ENCODE measurements at places on chromosomes 12 and 14. TPM values are rescaled to one million over a fixed set of nuclear protein-coding genes. Genes with fewer than 3 reads are reported as not detected.

GRCh38 chr12:96861656-96862055 is 45.4 kb upstream of the NEDD1 start:
- peak overlapping the region; percentile 52 for H3K27ac ChIP-seq
- peaks cover 11% of the 10 kb centered on the region for H3K36me3 ChIP-seq
- no peaks in the 10 kb centered on the region for H3K27me3 ChIP-seq

- H3K36me3 ChIP-seq: peaks cover 20% of the 10 kb centered on the region
- peaks cover 33% of the 10 kb centered on the region for H3K4me1 ChIP-seq
- peak overlapping the region; percentile 22 for H3K4me3 ChIP-seq
- peaks cover 4% of the 10 kb centered on the region for H3K27me3 ChIP-seq
- peak overlapping the region; percentile 96 for H3K27ac ChIP-seq
These were observed 154.1 kb upstream of the FKBP4 start for GRCh38 chr12:2640709-2641108.

GRCh38 chr12:7501031-7501588 is 2.5 kb downstream of the CD163 start:
- peaks cover 4% of the 10 kb centered on the region for H3K36me3 ChIP-seq
- H3K27me3 ChIP-seq: peaks cover 3% of the 10 kb centered on the region
- H3K4me3 ChIP-seq: no peak overlapping the region
- no peak overlapping the region for H3K27ac ChIP-seq
- peak; percentile 7 for DNase-seq

- DNase-seq: no peak
- H3K27me3 ChIP-seq: peaks cover 45% of the 10 kb centered on the region
- no peak overlapping the region for H3K27ac ChIP-seq
- no peaks in the 10 kb centered on the region for H3K36me3 ChIP-seq
These were observed 46.8 kb upstream of the BEGAIN start for GRCh38 chr14:100634026-100634425.

The OASL gene
- total RNA-seq: not detected

The CLEC6A gene
- not detected for total RNA-seq

- H3K4me3 ChIP-seq: no peak overlapping the region
- no peaks in the 10 kb centered on the region for H3K36me3 ChIP-seq
- H3K27ac ChIP-seq: no peak overlapping the region
- H3K4me1 ChIP-seq: no peaks in the 10 kb centered on the region
- no peaks in the 10 kb centered on the region for H3K27me3 ChIP-seq
These were observed 1008.4 kb upstream of the ATXN7L3B start for GRCh38 chr12:73529231-73529630.

The SYNJ2BP gene
- 29.0 TPM for total RNA-seq

The CPNE6 gene
- not detected for total RNA-seq

DNA sequence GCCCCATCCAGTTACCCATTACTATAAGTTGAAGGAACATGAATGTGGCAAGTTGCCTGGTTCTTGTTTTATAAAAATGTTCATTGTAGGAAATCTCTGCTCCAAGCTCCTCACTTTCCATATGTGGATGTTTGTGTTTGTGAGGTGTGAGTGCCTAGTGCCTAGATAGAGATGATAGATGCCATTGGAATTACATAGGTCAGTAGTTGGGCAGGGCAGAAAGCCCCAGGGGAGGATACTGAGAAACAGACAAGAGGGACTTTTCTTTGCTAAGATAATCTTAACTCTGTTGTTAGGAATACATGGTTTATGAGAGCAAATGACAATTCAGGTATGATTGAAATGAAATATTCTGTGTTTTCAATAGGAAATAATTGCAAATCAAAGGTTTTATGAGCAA is 226.3 kb upstream of the GRIP1 start:
- H3K4me3 ChIP-seq: no peak overlapping the region
- no peak for DNase-seq
- no peak overlapping the region for H3K27ac ChIP-seq
- H3K4me1 ChIP-seq: no peaks in the 10 kb centered on the region
- H3K27me3 ChIP-seq: no peaks in the 10 kb centered on the region

The B4GALNT1 gene
- 2.2 TPM for total RNA-seq

- H3K4me3 ChIP-seq: no peak overlapping the region
- peaks cover 5% of the 10 kb centered on the region for H3K27me3 ChIP-seq
These were observed 12.2 kb downstream of the JDP2 start for GRCh38 chr14:75439989-75440388.

The GPHN gene
- total RNA-seq: 10.6 TPM

The TAS2R43 gene
- not detected for total RNA-seq

The PLEKHD1 gene
- total RNA-seq: not detected

DNA sequence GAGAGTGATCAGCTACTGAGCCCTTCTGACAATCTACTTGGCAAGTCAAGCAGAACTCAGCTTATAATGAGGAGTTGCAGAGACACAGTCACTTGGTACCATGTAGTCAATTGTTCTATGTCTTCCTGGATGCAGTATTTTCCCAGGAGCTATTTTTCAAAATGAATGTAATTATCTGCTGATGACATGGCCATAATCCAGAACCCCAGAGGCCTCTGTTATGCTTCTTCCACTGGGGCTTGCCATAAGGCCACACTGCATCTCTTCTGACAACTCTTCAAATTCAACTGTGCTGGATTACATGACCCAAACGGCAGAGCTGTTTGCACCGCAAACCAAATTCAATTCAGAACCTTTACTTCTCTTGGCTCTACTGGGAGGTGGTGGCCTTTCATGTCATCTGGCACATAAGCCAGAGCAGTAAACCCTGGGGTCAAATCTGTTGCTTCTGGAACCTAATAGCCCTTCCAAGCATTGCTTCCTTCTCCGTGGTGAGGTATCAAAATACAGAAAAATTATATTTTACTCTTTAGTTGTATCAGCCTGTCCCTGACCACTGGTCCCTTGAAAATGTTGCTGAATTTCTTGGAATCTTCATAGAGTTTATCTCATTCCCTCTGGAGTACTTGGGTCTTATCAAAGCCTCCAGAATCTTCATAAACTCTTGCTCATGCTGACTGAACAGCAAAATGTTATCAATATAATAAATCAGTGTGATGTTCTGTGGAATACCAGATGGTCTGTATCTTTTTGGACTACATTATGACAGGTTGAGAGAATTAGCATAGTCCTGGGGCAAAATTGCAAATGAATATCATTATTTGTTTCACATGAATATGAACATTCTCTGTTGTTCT is 79.4 kb upstream of the DCN start:
- DNase-seq: no peak
- H3K27me3 ChIP-seq: peaks cover 1% of the 10 kb centered on the region
- H3K4me1 ChIP-seq: no peaks in the 10 kb centered on the region
- no peak overlapping the region for H3K27ac ChIP-seq
- no peak overlapping the region for H3K4me3 ChIP-seq
- H3K36me3 ChIP-seq: no peaks in the 10 kb centered on the region

The CD163 gene
- total RNA-seq: 0.15 TPM
